ENCODE measurements at places on chromosomes 4 and X.

DNA sequence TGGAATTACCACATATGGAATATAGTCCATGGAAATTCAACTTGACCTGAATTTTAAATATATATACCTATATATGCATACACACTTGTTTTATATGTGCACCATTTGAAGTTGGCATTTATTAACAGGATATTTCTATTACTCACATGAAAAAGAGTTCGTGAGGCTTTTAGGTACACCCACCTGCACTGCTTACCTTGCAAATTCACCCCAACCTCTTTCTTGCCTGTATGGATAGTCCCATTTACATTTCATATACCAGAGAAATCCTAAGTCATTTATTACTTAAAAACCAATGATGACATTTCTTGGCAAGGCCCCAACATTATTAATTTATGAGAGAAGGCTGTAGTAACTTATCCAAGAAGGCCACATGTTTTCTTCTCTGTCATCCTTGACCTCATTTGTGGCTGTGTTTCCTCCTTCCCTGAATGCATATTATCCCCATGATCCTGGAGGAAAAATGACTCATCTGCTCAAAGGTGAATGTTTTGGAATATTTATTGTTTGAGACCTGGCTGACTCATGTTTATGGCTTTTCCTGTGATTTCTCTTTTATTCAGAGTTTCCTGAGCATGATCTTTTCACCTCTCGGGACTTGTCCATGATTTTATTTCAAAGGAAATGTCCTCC lies 62.2 kb upstream of the FAM241A start:
- DNase-seq: no peak

DNA sequence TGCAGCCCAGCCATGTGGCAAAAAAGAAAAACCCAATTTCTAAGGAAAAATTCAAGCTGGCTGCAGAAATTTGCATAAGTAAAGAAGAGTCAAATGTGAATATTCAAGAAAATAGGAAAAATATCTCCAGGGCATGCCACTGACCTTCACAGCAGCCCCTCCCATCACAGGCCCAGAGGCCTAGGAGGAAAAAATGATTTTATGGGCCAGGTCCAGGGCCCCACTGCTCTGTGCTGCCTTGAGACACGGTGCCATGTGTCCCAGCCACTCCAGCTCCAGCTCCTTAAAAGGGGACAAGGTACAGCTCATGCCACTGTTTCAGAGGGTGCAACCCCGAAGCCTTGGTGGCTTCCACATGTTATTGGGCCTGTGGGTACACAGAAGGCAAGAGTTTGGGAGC lies 182.7 kb upstream of the FGF16 start:
- no peak for DNase-seq

DNA sequence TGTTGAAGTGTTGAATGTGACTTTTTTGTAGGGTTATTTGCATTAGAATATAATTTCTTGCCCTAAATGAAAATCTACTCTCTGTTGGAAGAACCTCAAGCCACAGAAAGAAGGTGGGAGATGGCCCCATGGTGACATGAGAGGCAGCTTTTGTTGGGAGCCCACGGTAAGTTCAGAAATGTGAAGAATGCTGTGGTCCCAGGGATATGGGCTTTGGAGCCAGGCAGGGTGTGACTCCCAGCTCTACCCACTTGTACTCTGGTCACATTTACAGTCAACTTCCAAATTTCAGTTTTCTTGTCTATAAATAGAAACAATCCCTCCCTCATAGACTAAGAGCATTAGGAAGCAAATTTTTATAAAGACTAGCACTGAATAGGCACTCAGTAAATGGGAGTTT lies 177.8 kb downstream of the RAB28 start:
- DNase-seq: no peak

DNA sequence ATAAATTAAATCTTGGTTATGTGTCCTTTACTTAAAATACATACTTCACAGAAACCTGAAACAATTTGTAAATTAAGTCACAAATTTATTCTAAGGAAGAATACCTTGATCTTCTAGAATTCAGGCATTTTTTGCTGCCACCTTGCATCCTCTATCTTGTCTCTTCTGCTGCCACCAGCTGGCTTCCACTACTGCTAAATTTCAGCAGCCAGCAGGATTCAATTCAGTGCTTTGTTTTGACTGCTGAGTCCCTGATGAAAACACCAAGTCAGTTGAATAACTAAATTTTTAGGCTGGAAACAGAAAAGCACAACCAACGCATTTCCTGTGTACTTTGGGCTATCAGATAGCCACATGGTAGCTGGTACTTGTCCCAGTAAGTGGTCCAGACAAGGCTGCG lies 2.4 kb upstream of the MBTPS2 start:
- DNase-seq: no peak

GRCh38 chr4:169849456-169849855 lies 91.7 kb upstream of the HPF1 start:
- DNase-seq: no peak

- DNase-seq: no peak
Observed at GRCh38 chr4:28179126-28179525, 1318.5 kb downstream of the STIM2 start.

DNA sequence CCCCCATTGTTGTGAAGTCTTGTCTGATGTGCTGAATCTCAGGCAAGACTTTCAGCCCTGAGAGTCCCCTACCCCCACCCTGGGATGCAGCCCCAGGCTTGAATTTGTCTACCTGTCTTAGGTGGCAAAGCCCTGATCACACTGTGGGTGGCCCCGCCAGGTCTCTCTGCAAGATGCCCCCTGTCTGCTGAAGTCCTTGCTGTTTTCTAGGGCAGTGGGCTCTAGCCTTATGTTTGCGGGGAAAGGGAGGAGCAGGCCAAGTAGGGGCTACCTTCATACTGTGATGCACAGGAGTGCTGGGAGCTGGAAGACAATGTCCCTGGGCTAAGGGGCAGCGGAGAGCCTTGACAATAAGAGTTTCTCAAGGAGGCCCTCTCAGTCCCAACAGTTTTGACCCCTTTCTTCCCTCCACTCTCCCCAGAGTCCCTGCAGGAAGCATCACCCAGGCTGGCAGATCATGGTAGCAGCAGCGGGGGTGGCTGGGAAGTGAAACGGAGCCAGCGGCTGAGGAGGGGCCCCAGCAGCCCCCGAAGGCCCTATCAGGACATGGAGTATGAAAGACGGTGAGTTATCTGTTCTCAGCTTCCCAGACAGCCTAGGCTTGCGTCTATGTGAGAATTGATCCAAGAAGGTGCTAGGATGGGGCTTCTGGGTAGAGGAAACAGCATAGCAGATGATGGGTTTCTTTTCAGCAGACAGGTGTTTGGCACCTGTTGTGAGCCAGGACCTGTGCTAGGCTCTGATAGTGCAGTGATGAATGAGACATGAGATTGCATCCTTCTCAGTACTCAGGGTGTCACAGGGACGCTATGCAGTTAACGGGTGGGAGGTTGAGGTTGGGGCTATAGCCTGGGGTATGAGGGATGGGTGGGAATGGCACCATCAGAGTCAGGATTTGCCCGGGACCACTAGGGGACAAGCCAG lies 2.2 kb downstream of the RBM10 start:
- no peak for DNase-seq

DNA sequence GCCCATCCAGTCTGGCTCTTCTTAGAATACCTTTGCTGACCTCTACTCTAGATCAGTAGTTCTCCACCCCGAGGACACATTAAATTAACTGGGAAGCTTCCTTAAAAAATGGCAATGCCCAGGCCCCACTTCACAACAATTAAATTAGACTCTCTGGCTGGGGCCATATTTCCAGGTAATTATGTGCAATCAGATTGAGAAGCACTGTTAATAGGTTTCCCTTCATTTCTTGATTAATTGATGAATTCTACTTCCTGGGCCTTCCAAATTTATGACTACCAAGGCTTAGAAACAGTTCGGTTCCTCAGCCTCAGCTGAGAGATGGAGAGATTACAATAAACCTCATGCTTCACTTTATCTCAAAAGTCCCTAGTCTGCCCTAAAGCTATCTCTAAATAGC lies 71.7 kb upstream of the LIMCH1 start:
- no peak for DNase-seq

DNA sequence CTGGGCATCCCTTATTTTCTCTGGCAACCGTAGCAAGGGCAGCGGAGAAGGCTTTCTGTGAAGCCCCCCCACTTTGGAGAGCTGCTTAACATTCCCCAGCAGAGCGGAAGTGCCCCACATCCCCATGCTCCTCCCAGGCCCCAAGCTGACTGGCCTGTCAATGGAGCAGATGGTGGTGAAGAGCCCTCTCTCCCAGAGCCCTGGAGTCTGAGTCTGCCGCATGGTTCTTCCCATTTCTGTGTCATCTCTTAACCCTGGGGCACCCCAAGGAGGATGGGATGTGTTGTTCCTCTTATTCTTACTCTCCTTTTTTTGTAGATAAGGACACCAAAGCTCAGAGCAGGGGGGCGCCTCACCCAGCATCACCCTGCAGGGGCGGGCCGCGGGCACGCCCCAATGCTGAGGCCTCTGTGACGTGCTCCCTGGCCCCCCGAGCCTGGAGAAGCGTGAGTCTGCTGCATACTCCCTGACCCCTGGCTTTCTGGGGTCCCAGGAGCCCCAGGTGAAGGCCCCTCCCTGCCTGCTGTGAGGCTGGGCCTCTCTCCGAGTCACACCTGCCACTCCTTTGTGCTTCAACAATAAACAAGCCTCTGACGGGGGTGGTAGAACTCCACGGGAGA lies 35.9 kb downstream of the ADRA2C start:
- DNase-seq: no peak

DNA sequence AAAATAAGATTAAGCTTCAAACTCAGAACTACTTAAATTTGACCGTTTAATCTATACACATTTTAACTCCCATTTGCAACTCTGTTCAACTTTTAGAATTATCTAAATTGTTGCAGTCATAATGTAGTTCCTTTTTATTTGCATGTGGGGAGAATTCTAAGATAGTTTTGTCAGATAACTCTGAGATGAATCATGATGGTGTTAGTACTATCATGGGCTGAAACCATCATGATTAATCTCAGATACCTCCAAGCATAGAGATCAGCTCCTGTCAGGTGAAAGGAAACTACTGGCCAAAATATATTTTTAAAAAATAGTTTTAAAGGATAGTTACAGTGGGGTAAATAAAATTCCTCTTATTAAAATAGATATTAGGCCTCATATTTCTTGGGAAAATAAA lies 39.0 kb downstream of the FBXO8 start:
- no peak for DNase-seq

GRCh38 chr4:185717377-185717741 lies 94.6 kb downstream of the SORBS2 start:
- DNase-seq: no peak

- no peak for DNase-seq
Observed at GRCh38 chr4:7569810-7570783, 135.4 kb upstream of the PSAPL1 start.

DNA sequence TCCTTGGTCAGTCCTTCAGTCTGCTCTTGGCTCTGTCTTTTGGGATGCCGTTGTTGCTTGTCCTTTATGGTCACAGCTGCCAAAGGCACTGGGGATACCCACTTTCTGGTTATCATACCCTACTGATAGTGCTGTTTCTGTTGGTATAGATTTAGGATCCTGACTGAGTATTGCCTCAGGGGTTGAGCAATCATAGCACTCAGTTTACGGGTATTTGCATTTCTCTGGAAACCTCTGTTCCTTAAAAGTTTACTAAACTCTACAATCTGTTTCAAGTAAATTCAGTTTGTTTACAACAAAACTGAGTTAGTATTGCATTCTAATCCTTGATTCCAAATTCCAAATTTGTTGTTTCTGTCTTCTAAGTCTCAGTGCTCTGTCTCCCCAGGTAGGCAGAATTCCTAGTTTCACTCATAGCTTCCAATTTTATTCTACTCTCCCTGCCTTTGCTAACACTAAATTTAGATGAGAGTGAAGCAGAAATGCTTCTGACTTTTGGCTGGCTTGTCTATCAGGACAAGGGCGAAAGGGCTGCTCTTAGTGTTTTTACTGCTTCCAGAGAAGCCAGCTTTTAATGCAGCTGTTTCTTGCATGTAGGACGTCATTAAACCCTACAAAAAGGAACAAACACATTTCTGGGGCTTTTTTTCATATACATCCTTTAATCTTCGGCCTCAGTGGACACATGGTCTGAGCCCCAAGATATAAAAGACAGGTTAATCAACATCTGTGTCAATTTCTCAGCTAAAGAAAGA lies 17.2 kb upstream of the TET2 start:
- DNase-seq: no peak

DNA sequence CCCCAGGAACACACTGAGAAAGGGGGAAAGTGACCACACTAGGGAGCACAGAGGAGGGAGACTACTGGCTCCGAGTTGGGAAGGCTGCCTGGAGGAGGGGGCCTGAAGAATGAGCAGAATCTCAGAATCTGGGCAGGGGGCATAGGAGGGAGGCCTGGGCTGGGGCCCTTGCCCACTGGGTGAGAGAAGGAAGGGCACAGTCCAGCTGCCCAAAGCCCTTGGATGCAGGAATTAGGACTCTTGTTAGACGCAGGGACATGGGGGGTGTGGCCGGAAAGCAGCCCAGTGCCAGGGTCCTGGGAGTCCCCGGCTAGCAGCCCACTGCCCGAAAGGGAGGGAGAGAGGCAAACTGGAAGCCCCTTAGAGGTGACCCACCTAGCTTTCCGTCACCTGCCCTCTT lies 1.9 kb upstream of the DUSP9 start:
- no peak for DNase-seq

- DNase-seq: no peak
Observed at GRCh38 chrX:101409043-101409442, 1.0 kb downstream of the HNRNPH2 start.

GRCh38 chr4:131248314-131248713 lies 1900.8 kb upstream of the PCDH10 start:
- no peak for DNase-seq

GRCh38 chr4:154490583-154491340 lies 837 bp downstream of the DCHS2 start:
- DNase-seq: peak; percentile 56

DNA sequence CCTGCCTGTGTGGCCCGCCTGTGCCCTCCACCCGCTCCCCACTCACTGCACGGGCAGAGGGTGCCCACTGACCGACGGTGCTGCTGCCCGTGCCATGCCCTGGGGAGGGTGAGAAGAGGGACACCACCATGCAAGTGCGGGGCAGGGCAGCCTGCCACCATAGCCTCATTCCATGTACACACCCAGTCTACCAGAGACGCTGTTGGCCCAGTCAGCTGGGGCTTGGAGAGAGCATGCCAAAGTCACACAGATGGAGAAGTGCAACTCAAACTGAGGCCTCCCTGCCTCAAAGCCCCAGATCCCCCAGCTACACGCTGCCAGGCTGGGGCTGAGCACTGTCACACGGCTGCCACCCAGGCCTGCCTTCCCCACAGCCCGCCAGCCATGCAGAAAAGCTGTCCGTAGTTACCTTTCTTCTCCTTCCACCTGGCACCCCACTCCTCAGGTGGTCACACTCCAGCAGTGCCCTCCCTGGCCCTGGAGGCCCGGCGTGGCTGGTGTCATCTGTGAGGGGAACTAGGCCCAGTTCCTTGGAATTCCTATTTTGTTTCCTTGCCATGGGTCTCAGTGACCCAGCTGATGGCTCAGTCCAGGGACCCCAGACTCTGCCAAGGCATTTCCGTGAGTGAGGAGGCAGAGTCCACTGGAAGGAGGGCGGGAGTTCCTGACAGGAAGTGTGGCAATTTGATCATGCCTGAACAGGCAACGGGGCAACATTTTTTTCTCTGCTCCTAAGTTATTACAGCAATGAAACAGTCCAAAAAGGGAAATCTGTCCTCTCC lies at the start of gene SLC2A9:
SLC2A9 (minus strand) TSS at position 627 of the 782 bp plus-strand sequence; CDS start at position 559, 68 bp downstream.
- no peak for DNase-seq

GRCh38 chr4:38075370-38076152 lies 115.4 kb downstream of the PTTG2 start:
- DNase-seq: no peak
